ENCODE measurements at places on chromosomes 13 and 19. TPM values are rescaled to one million over a fixed set of nuclear protein-coding genes. Genes with fewer than 3 reads are reported as not detected.

The C1QTNF9B gene
- polyA plus RNA-seq, result not detected

The POLD1 gene
- 29.2 TPM for polyA plus RNA-seq

The ZNF808 gene
- 1.8 TPM for polyA plus RNA-seq

The TEKTIP1 gene
- polyA plus RNA-seq, result 1.9 TPM

The NCR1 gene
- not detected for polyA plus RNA-seq
